T-helper 1 cell (primary cell): ENCODE measurements at places on chromosomes 7 and 10.

DNA sequence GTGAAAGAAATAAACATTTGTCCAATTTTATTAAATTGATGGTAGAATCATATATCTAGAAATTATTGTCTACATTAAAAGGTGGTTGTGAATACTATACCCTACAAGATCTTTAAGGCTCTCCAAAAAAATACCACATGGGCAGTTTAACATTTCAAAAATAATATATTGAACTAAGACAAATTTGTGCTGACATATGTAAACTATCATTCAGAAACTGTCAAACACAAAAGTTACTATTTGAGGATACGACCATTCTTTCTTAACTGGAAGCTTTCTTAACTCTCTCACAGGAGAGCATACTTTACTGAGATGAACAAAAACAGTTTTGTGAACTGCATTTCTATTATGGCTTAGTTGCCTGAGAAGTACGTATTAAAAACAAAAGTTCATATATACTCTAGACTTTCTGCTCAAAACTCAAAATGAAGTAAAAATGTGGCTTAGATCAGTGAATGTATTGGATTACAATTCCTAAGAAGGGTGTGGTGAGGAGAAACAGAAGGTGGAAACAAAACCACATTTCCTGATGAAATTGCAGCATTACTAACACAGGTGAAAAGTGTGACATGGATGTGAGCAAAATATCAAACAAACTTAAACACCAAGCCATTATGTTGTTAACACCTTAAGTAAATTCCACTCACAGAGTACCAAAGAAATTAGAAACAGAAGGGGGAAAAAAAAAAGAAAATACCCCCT, 138.5 kb downstream of the SEMA3A start:
- no peak for DNase-seq

DNA sequence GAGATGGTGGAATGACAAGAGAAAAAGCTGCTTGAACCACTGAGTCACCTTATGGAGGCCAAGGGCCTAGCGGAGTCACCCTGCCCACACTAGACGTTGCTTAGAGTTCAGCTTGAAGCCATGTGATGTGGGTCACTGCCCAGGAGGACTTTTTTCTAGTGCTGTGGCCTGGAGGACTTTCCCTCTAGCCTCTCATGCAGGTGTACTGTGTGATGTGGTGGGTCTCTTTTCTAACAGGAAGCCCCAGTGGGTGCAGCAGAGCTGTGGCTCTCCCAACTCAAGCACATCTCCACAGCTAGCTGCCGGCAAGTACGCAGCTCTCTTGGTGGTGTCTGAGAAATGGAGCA, 13.6 kb downstream of the POR start:
- no peak for DNase-seq

DNA sequence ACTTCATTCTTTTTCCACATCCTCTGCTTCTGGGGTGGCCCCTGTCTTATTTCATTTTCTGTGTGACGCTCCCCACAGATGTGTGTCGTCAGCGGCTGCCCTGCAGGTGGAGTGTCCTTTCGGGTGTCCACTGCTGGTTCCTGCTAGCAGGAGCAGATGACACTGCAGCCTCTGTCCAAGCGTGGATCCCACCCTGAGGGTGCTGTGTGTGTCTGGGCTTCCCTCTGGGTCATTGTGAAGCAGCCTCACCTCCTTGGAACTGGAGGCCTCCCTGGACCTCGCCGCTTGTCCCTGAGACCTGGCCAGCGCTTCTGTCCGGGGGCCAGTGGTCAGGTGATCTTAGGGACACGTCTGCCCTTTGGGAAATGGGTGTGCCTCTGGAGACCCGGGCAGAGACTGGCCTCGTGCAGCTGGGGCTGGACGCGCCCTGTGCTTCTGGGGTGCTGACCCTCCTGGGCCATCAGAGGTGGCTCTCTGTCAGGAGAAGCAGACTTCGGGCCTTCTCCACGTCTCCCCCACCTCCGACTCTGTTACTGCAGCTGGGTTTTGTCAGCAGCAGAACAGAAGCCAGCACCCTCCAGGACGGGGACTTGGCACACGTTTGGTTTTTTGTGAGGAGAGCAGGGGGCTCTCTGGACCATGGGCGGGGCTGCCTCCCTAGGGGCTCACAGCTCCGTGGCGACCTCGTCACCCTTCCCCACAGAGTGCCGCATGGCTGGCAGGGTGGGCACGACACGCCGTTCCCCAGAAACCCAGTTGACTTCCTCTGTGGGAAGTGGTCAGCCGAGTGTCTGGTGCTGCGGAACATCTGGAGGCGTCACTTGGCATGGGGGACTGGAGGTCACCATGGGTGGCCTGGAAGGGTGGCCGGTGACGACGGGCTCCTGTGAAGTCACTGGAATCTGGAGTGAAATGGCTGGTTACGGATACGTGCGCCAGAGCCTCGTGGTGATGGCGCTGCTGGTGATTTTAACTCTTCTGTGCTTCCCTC, 48.4 kb downstream of the INPP5A start:
- no peak for DNase-seq

GRCh38 chr10:126373972-126374371, 14.3 kb downstream of the ADAM12 start:
- DNase-seq: no peak

DNA sequence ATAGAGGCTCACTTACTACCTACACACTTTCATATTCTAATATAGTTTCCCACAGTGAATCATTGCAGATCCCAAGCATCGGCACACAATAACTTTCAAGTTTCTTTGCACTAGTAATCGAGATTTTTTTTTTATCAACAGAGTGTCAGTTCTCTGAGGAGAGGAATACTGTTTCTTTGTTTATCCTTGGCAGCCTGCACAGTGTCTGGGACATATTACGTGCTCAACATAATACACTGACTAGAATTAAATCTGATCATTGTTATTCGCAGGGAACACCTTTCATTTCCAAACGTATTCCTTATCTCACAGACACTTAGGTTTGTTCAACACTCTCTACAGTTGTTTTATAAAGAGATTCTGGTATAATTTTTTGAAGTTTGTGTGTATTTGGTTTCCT, 95.3 kb downstream of the CACNA2D1 start:
- no peak for DNase-seq

DNA sequence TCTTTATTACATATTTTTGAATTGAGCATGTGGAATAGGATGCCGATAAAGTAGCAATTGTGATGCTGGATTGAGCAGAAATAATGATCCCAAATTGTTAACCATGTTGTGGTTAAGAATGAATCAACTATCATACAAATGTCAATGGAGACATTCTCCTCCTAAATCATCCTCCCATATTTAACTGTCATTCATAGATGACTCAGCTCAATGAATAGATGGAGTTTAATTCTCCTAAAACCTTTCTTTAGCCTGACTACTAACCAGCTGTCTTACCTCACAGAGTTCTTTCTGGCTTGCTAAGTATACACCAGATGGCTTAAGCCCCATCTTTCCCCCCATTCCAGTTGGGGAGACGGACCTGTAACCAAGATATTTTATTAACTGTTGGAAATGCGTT, 23.4 kb upstream of the NPS start:
- no peak for DNase-seq

DNA sequence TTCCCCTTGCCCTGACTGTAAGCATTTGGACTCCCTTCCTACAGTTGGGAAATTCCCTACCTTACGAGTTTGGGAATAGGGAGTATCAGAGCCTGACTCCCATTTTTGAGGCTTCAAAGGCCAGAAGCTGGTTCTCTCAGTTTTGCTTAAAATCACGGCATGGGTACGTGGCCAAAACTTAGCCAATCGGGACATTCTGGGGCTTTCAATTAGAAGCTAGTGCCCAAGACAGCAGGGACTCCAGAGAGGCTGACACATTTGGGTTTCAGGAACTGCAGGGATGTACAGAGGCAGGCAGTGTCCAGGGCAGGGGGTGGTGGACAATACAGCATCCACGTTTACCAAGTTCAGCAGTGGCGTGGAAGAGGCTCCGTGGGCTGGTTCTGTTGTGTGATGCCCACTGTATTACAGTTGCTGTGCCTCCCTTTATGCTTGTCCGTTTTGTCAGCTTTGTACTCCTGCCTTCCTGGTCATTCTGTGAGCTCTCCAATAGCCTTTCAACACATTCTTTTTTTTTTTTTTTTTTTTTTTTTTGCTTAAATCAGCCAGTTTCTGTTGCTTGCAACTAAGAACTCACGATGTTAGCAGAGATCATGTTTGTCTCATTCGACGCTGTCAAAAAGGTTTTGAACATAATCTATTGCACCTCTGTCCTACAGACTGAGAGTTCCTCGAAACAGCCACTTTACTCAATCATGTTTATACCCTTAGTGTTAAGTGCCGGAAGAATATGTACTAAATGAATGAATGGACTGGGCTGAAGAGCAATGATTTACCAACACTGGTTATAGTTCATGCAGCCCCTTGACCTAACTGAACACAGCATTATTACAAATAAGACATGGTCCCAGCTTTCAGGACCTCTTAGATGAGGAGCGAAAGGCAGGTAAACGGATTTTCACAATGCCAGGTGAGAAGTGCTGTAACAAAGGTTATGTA, 1.1 kb downstream of the GGCT start:
- no peak for DNase-seq

- no peak for DNase-seq
Observed at GRCh38 chr10:132187430-132188138, 836 bp downstream of the DPYSL4 start.

GRCh38 chr10:101511938-101512337, 76.1 kb downstream of the POLL start:
- no peak for DNase-seq

DNA sequence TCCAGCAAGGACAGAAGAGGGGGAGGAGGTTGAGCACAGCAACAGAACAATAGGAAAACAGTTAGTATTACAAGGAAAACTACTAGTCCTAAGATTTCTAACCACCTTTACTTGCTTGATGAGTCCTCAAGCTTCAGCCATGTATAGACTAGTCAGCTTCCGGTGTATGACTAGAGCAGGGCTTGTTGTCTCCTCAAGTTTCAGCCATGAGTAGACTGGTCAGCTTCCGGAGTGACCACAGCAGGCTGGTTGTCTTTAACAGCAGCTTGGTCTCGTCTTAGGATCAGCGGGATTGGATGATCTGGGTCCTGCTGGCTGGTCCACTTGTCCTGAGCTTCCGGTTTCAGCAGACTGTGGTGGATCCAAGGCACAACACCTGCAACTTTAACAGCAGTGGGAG, 10.6 kb upstream of the ZNF239 start:
- no peak for DNase-seq

DNA sequence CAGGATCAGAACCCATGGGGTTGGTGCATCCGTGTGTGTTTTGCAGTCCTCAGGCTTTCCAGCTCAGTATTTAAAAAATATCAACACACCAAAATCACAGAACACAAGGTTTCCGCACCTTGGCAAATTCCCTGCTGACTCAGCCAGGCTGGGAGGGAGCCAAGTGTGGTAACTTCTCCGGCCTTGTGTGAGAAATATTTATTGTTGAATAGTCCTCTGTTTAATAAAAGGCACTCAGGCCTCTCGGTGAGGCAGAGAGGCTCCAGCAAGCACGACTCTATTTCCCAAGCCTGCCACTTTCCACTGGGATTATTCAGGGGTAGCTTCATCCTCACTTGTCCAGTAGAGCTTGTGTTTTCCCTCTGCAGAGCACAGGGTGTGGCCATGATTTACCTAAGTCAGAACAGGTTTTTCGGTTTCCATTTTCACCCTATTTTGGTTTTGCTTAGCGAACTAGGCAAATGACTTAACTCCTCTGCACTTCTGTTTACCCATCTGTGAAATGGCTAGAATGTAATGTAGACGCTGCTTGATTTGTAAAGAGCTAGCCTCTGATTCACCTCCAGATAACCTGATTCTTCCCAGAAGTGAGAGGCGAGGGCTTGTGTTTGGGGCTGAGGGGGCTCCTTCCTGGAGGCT, 13.0 kb upstream of the CHST15 start:
- DNase-seq: no peak

GRCh38 chr7:130936202-130936931, 202.4 kb upstream of the KLF14 start:
- DNase-seq: no peak

GRCh38 chr10:35600193-35600592, 4.9 kb upstream of the GJD4 start:
- no peak for DNase-seq

- DNase-seq: no peak
Observed at GRCh38 chr10:128875030-128875744, 591.9 kb upstream of the MGMT start.

- DNase-seq: peak; percentile 21
Observed at GRCh38 chr7:43647673-43648472, 65.0 kb downstream of the STK17A start.

- no peak for DNase-seq
Observed at GRCh38 chr10:54854843-54855242, 53.8 kb upstream of the PCDH15 start.

GRCh38 chr10:132129431-132129830, 57.3 kb upstream of the DPYSL4 start:
- no peak for DNase-seq

- DNase-seq: no peak
Observed at GRCh38 chr7:151330661-151331060, 11.0 kb upstream of the NUB1 start.

GRCh38 chr7:2051707-2052656, 180.8 kb downstream of the MAD1L1 start:
- DNase-seq: no peak

DNA sequence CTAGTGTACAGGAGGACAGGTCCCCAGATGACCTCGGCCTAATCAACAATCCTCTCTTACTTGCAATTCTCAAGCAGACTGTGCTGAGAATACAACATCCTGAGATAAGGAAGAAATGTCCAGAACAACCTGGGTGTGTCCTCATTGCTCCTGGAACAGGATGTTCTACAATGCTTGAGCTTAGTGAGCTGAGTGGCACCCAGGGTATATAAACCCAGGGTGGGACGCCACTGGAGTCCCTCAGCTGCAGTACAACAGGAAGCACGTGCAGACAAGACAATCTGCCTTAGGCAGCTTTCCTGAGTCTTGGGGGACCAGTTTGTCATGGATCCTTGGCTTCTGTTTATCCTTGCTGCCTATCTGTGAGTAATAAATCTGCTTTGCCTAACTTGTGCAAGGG, 27.7 kb upstream of the SLC25A13 start:
- no peak for DNase-seq

DNA sequence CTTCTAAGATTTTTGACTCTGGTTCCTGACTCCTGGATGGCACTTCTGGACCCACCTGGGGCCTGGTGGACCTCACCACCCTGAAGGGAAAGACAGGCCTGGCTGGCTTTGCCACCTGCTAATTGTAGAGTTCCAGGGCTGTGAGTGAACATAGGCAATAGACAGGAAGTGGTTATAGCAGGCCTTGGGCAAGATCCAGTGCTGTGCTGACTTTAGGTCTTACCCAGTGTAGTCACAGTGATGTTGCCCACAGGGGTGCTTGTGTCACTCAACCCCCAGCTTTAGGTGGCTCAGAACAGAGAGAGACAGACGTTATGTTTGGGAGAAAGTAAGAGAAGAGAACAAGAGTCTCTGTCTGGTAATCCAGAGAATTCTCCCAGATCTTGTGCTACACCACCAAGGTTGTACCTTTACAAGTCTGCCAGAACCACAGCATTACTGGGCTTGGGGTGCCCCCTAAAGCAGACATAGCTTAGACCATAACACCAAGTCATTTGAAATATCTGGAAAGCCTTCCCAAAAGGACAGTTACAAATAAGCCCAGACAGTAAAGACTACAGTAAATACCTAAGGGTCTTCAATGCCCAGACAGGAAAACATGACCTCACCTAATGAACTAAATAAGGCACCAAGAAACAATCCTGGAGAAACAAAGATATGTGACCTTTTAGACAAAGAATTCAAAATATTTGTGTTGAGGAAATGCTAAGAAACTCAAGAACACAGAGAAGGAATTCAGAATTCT, 303.4 kb downstream of the PCLO start:
- DNase-seq: no peak
